ENCODE measurements at places on chromosomes 3 and 15. TPM values are rescaled to one million over a fixed set of nuclear protein-coding genes. Genes with fewer than 3 reads are reported as not detected.

Gene TRPC1
- 3.4 TPM for total RNA-seq

Gene ARHGEF26
- 0.13 TPM for total RNA-seq

Gene CFAP91
- total RNA-seq, result not detected

Gene ST3GAL6
- total RNA-seq, result not detected

Gene COL6A5
- not detected for total RNA-seq

Gene PROS1
- 1.1 TPM for total RNA-seq

Gene CFAP100
- not detected for total RNA-seq

DNA sequence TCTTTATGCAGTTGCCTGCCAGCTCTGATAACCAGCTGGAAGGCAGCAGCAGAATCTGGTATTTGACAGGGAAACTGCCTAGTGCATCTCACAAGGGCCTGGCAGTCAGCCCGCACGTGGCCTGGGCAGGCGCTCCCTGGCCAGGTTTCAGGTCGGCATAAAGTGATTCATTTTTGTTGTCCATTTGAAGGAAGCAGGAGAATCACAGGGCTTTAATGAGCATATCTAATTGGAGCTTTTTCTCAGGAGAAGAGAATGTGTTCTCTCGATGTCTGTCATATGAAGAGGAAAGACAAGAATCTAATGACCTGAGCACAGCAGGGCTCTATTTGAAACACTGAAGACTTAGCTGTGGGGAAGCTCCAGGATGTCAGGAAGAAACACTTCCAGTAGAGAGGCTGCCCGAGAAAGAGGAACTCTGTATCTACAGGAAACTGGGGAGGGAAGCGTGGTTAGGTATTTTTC lies 98.8 kb upstream of the MB21D2 start:
- no peak overlapping the region for H3K4me3 ChIP-seq
- H3K36me3 ChIP-seq, result no peaks in the 10 kb centered on the region
- no peaks in the 10 kb centered on the region for H3K4me1 ChIP-seq
- no peak overlapping the region for H3K27ac ChIP-seq
- no peak for ATAC-seq

DNA sequence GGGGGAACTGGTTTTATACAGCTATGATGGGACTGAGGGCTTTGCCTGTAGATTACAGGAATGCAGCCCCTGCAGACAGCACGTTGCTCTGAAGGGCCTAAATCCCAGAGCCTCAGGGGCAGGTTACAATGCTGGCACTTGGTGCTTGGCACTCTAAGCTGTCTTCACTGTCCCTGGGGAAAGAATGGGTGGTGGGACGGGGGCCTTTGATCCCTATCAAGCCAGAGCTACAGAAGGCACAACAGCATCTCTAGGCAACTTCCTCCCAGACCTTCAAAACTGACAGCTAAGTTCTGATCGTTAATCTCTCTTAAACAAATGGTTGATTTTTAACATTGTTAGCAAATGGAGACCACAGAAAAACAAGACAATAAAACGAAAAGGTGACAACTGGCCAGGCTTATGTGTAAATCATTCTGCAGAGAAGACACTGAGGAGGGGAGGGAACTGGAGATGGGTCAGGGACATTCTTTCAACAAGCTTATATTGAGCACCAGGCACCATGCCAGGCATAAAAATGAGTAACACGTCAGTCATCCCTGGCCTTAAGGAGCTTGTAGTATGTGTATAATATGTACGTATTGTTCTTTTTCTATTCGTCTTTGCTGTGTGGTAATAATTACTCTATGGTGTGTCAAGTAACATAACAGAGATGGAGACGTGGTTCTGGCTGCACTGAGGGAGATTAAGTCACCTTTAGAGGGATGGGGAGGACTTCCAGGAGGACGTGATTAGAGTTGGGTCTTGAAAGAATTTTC lies 49.1 kb downstream of the CA12 start:
- peaks cover 11% of the 10 kb centered on the region for H3K27me3 ChIP-seq
- no peak overlapping the region for H3K27ac ChIP-seq
- H3K4me1 ChIP-seq, result no peaks in the 10 kb centered on the region
- no peak for ATAC-seq
- H3K36me3 ChIP-seq, result no peaks in the 10 kb centered on the region

GRCh38 chr3:144350125-144350524 lies 378.5 kb downstream of the DIPK2A start:
- H3K4me3 ChIP-seq, result no peak overlapping the region
- no peaks in the 10 kb centered on the region for H3K27me3 ChIP-seq
- H3K4me1 ChIP-seq, result no peaks in the 10 kb centered on the region
- H3K27ac ChIP-seq, result no peak overlapping the region
- H3K36me3 ChIP-seq, result no peaks in the 10 kb centered on the region

- no peak overlapping the region for H3K27ac ChIP-seq
- H3K4me3 ChIP-seq, result no peak overlapping the region
- peaks cover 13% of the 10 kb centered on the region for H3K27me3 ChIP-seq
- no peaks in the 10 kb centered on the region for H3K4me1 ChIP-seq
Observed at GRCh38 chr3:184741798-184742675, 30.2 kb upstream of the MAGEF1 start.

- H3K4me3 ChIP-seq, result peak overlapping the region; percentile 46
- ATAC-seq, result no peak
- H3K36me3 ChIP-seq, result peaks cover 59% of the 10 kb centered on the region
- H3K4me1 ChIP-seq, result peaks cover 8% of the 10 kb centered on the region
- H3K27me3 ChIP-seq, result no peaks in the 10 kb centered on the region
Observed at GRCh38 chr15:90957031-90957790, 2.5 kb downstream of the RCCD1 start.

- no peak overlapping the region for H3K4me3 ChIP-seq
- ATAC-seq, result no peak
Observed at GRCh38 chr15:97383516-97383915, 577.0 kb upstream of the ARRDC4 start.

- no peaks in the 10 kb centered on the region for H3K27me3 ChIP-seq
- peaks cover 98% of the 10 kb centered on the region for H3K36me3 ChIP-seq
- no peak overlapping the region for H3K27ac ChIP-seq
- H3K4me3 ChIP-seq, result no peak overlapping the region
Observed at GRCh38 chr15:70056091-70056680, 41.5 kb downstream of the TLE3 start.

DNA sequence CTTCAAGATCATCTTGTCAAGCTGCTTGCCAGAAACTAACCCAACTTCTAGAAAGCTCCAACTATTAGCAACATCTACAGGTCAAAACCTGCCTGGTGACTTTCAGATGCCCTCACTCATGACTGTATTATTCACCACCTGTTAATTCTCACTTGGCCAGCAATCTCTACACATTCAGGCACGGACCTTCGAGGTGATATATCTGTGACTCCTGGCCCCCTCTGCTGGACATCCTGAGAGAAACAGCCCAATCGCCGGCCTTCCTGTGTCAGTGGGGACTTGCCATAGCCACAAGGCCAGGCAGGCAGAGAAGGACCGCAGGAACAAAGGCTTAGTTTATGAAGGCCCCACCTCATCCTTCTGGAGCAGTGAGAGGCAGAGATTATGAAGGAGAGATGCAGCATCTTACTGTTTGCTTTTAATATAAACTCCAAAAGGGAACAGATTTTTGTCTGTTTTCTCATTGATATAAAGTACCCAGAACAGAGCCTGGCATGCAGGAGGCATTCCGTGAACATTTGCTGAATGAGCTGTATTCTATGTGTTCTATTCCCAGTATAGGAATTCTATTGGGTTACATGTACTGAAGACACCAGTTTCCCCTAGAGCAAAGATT lies 24.4 kb upstream of the OCA2 start:
- peaks cover 41% of the 10 kb centered on the region for H3K36me3 ChIP-seq
- H3K27ac ChIP-seq, result peak overlapping the region; percentile 42
- no peaks in the 10 kb centered on the region for H3K27me3 ChIP-seq
- no peak overlapping the region for H3K4me3 ChIP-seq
- no peaks in the 10 kb centered on the region for H3K4me1 ChIP-seq

DNA sequence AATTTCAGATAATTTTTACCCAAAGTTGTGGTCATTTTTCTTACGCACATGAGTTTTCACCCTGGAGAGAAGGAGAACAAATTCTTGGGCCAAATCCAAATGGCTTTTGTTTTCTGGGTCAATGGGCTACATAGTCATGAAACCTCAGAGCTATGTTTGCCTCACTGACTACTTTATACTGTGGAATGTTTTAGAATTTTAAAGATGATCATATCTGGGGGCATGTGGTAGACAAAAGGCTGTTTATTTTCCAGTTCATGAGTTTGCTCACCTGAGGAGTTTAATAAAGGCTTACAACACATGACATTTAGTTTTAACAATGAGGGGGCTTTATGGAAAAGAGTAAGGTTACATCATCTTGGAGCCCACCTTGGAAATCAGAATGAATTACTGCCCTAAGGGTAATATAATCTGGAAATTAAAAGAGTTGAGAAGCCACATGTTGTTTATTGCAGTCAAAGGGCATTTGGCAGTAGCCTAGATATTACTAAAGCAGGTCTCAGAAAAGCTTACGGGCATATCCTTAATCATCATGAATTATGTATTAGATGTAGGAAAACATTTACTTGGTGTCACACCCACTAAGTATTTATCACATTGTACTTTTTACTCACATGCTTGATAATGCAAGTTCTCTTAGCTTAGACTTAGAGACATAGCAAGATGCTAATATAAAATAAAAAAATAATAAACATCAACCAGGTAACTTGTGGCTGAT lies 466.1 kb downstream of the EDEM1 start:
- no peak overlapping the region for H3K27ac ChIP-seq
- no peak for ATAC-seq
- no peaks in the 10 kb centered on the region for H3K36me3 ChIP-seq

GRCh38 chr3:172709774-172710663 lies 848 bp downstream of the NCEH1 start:
- H3K27ac ChIP-seq, result peak overlapping the region; percentile 86
- no peaks in the 10 kb centered on the region for H3K36me3 ChIP-seq
- no peaks in the 10 kb centered on the region for H3K4me1 ChIP-seq
- H3K4me3 ChIP-seq, result peak overlapping the region; percentile 98
- no peaks in the 10 kb centered on the region for H3K27me3 ChIP-seq

- peak; percentile 30 for ATAC-seq
- H3K4me1 ChIP-seq, result peaks cover 25% of the 10 kb centered on the region
- H3K36me3 ChIP-seq, result no peaks in the 10 kb centered on the region
Observed at GRCh38 chr3:14884665-14885064, 62.7 kb upstream of the NR2C2 start.

DNA sequence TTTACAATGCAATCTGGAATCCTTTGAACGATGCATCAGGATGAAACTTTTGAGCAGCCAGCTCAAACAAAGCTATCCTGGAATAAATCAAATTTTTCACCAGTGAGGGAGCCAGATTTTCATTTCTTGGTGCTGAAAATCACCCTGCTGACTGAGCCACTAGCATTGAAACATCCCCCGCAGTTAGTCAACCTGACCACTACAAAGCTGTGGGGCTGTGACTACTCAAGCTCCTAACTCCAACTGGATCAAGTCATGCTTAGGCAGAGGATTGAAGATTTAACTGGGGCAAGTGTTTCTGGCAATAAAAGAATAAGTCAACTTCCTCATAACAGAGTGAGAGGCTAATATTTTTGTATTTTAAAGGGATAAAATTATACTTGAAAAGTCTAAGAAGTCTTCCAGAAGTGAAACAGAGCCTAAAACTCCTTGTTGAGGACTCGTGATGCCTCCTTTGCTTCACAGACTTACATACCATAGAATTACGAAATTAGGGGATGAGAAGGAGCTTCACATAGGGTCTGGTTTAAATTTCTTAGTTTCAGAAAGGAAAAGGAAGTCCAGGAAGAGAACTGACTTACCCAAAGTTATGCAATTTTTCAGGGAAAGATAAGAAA lies 177.8 kb downstream of the SERPINI1 start:
- H3K36me3 ChIP-seq, result no peaks in the 10 kb centered on the region
- no peak overlapping the region for H3K27ac ChIP-seq
- ATAC-seq, result no peak
- peaks cover 14% of the 10 kb centered on the region for H3K27me3 ChIP-seq
- H3K4me3 ChIP-seq, result no peak overlapping the region

GRCh38 chr15:101497484-101498034 lies 8.1 kb upstream of the PCSK6 start:
- H3K27me3 ChIP-seq, result peaks cover 50% of the 10 kb centered on the region
- no peaks in the 10 kb centered on the region for H3K36me3 ChIP-seq
- peaks cover 10% of the 10 kb centered on the region for H3K4me1 ChIP-seq
- no peak overlapping the region for H3K4me3 ChIP-seq
- no peak for ATAC-seq
- H3K27ac ChIP-seq, result no peak overlapping the region

- no peaks in the 10 kb centered on the region for H3K36me3 ChIP-seq
- ATAC-seq, result no peak
- H3K4me1 ChIP-seq, result peaks cover 16% of the 10 kb centered on the region
- peak overlapping the region; percentile 48 for H3K4me3 ChIP-seq
- no peaks in the 10 kb centered on the region for H3K27me3 ChIP-seq
- peak overlapping the region; percentile 62 for H3K27ac ChIP-seq
Observed at GRCh38 chr15:83068054-83068453, 1.0 kb upstream of the BTBD1 start.

Measured in activated T-helper 17 cell treated with anti-CD3 and anti-CD28 coated beads, Interleukin-2, amount 50 U/mL, for 72 hours (primary cell).